ENCODE measurements at places on chromosomes 3 and 15.

DNA sequence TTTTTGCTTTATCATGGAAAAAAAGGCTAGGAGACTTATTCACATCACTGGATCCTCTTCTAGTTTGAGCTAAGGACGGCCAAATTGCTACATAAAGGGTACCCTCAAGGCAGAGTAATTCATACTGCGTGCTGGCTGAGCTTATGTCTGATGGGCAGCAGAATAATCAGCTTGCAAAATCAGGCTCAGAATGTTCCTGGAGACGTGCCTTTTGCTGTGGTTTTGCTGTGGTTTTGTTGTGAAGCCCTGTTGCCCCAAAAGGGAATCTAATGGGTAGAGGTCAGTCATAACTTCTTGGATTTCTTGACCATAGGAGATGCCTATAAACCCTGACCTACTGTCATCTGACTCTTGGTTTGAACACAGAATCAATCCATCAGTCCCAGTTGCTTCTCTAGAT, 189.9 kb downstream of the SOX2 start:
- DNase-seq, result no peak

DNA sequence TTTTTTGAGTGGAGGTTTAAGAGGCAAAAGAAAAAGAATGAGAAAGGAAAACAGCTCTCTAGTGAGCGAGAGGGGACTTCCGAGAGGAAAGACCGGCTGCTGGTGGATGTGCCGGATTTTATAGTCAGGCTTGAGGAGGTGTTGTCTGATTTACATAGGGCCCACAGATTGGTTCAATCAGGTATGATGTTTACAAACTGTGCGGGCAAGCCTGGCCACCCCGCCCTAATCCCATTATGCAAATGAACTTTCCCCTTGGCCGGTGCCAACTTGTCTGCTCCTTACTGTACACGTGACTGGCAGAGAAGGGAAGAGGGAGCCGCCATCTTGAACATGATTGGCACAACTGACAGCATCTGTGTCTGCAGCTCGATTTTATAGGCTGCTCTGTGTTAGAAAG, 44.7 kb downstream of the FAM43A start:
- DNase-seq, result no peak

DNA sequence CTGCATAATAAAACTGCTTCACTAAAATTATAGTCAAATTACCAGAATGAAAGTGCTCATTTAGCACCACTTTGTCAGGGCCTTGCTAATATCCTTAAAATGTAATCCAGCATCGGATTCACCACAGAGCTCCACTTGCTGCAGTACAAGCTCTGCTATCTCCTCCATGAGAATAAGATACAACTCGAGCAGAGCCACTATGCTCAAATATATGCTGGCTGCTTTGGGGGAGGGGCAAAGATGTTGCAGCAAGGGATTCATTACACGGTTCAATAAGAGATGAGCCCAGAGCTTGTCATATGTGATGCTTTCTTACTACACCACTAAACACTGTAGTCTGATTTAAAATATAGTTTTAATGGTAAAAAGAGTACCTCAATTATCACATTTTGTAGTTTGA, 72.2 kb downstream of the DLG1 start:
- DNase-seq, result no peak

DNA sequence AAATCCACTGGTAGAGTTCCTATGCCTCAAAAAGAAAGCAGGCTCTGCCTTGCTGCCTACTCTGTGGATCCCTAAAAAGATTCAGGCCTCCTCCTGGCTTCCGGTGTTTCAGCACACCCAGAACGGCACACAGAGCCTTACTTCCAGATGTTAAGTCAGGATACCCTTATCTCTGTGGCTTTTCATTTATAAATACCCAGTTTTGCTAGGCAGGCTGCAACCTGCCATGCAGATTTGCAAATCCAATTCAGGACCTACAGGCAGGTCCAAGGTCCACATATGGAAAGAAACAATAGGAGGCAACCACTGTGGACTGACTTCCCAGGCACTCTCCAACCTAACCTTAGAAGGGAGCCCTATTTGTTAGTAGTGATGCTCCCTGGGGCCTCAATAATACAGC, 30.7 kb downstream of the EFL1 start:
- peak; percentile 29 for DNase-seq

DNA sequence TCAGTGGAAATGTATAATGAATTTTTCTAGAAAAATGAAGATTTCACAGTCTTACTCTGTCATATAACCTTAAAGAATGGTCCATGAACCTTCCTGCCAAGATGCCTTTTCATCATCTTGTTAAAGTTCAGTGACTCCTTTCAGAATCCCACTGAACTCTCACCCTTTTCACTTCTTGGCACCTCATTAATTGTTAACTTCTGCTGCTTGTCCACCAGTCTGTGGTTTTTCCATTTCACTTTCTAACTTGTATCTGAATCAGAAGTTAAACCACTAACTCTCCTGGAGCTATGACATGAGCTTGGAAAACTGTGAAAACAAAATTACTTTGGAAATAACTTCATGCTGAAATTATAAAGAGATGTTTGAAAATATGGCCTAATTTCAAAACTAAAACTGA, 281.2 kb upstream of the ALCAM start:
- DNase-seq, result no peak

DNA sequence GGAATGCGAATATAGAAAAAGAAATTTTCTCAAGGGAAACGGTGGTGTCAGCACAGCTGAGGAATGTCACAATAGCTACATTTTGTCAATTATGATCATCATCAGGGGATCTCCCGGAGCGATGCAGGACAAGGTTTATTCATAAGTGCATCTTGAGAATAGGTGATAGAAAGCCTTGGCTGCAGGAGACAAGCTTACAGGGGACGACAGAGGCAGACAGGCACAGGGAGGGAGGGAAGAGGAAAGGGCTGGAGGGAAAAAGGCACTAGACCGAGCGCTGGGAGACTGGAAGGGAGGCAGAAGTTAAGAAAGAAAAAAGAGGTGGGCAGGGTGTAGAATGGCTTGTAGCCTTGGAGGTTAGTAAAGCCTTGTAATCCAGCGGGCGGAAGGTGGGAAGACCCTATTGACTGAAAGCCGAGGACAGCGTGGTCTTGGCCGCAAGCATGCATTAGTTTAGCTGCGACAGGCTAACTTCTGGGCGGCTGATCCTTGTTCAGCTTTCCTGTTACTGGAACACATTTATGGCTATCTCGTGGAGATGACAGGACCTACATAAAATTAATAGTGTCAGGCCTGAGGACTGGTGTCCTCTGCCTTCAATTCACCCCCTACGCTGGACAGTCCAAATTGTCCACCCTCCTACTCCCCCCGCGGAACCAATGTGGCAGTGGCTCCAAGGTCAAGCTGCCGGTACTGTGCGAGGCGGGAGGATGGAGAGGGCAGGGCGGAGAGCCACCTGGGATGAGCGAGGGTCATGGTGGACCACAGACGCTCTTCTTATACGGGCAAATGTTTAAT, 1.4 kb upstream of the NECTIN3 start:
- DNase-seq, result peak; percentile 6

- DNase-seq, result no peak
These were observed 103.1 kb upstream of the PDZRN3 start for GRCh38 chr3:73727854-73728253.

- peak; percentile 10 for DNase-seq
These were observed 27.3 kb downstream of the LARP6 start for GRCh38 chr15:70826634-70827033.

DNA sequence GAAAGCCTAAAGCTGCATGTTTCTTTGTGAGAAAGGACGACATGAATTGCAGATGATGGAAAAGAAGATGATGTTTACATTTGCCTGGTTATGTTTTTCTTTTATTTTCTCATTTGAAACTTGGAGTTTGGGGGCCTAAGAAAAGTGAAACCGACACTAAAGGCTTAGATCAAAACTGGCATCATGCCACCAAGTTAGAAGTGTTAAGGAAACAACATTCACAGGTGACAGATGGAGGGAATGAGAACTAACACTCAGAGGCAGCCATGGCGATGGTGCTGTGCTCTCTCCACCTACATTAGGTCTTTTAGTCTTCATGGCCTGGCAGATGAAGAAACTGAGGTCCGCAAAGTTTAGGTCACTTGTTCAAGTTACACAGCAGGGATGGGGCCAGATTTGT, 923.6 kb downstream of the TUSC7 start:
- no peak for DNase-seq

GRCh38 chr15:68637767-68638404, 59.1 kb downstream of the CORO2B start:
- DNase-seq, result no peak
